ENCODE measurements at places on chromosomes 2 and 18.
A peak's percentile ranks its signal among the peaks of the same experiment; 100 is the strongest.

DNA sequence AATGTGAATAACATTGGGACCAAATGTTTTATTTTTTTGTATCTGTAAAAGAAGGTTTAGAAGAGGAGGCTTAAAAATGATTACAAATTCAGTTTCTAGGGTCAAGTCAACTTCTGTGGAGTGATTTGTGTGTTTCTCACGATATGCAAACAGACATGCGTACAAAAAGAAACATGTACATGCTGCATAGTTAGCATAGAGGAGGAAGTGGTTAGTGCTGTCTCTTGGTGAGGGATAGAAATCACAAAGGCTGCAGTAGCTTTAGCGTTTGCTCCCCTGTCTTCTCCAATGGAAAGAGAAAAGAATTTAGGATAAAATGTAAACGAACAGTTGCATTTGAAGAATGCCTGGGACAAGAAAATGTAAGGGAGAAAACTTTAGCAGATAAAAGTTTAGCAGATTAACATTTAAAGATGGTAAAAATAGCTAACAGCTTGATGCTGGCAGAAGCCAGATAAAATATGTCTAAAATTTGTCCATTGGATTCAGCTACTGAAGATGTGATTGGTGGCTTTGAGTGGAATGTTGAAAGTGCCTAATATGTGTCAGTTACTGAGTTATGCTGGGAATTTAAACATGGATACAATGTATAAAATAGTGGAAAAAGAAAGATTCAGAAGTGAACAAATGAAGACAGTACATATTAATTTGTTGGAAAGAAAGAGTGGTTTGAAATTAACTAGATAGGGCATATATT lies 44.9 kb downstream of the MALT1 start:
- DNase-seq = no peak

DNA sequence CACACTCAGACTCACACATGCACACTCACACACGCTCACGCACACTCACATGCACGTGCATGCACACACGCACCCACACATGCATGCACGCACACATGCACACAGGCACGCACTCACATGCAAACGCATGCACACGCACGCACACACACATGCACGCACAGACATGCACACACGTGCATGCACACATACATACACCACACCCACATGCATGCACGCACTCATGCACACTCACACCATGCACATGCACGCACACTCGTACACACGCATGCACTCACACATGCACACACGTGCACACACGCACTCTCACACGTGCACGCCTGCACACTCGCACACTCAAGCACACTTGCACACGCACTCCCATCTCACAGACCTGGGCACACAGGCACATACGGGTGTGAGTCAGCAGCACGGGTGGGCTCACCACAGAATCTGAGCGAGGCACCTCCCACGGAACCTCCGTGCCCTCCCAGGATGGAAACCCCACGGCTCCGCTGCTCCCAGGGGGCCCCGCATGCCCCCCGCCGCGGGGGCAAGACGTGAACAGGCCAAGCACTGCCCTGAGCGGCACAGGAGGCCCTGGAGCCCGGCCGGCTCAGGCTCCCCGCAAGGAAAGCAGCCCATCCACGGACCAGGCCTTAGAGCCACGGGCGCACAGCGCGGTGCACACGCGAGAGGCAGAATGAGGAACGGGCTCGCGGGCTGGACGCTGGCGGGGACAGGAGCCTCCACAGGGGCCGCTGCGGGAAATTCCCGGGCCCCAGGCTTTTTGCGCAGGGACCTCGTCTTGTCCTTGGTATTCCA lies 8.4 kb upstream of the KCNG2 start:
- no peak for DNase-seq

GRCh38 chr2:18664421-18664820 lies 75.1 kb upstream of the NT5C1B start:
- DNase-seq = no peak

GRCh38 chr2:97699765-97700444 lies 13.5 kb upstream of the ZAP70 start:
- peak; percentile 35 for DNase-seq

DNA sequence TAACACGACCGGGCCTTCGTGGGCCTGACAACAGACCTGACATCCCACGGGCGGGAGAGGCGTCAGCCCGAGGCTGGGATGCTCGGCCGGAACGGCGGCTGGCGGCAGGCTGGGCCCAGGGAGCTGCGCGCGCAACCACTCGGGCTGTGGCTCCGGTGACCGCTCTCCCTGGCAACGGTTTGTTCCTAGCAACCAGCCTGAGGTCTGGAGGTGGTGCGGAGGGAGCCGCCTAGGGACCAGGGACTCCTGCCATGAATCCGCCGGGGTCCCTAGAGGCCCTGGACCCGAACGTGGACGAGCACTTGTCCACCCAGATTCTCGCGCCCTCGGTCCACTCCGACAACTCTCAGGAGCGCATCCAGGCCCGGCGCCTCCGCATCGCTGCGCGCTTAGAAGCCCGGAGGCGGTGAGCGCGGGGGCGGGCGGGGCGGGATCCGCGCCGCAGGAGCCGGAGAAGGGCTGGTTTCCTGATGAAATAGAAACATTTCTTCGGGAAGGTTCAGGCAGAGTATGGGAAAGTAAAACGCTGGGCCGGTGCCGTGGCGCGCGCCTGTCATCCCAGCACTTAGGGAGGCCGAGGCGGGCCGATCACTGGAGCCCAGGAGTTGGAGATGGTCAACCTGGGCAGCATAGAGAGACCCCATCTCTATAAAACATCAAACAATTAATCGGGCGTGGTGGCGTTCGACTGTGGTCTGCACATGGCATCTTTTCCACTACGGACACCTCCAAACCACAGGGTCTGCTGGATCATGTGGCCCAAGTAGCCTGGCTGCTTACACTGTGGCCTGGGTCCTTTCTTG lies at the start of gene DRC1:
DRC1 (plus strand) TSS at position 182 of the 803 bp plus-strand sequence; CDS start at position 252, 70 bp downstream.
- DNase-seq = no peak

DNA sequence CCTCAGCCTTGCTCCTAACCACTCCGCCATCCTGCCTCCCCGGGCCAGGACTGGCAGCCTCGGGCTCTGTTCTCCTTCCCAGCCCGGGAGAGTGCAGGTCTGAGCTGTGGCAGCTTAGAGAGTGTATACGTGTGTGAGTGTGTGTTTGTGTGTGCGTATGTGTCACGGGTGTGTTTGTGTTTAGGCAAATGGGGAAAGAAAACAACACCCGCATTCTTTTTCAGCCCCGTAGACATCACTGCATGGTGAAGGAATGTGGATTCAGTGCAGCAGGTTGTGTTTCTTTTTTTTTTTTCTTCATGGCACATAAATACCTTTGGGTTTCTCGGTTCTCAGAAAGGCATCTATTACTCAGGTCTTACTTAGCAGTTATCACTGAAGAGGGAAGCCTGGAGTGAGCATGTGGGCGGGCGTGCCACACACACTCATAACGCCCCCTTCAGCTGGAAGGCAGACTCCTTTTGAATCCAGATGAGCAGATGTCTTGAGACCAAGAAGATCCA lies 44.2 kb downstream of the GLI2 start:
- DNase-seq = no peak

DNA sequence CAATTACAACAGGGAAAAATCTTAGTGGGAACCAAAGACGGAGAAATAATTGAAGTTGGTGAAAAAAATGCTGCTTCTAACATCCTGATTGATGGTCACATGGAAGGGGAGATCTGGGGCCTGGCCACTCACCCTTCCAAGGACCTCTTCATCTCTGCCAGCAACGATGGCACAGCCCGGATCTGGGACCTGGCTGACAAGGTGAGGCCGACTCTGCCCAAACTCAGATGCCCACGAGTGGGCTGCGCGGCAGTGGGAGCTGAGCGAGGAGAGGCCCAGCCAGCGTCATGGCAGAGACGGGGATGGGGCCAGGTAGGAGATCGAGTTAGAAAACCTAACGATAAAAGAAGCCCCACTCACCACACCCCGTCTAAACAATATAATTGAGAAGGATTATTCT lies 87.7 kb downstream of the RTN4 start:
- no peak for DNase-seq

DNA sequence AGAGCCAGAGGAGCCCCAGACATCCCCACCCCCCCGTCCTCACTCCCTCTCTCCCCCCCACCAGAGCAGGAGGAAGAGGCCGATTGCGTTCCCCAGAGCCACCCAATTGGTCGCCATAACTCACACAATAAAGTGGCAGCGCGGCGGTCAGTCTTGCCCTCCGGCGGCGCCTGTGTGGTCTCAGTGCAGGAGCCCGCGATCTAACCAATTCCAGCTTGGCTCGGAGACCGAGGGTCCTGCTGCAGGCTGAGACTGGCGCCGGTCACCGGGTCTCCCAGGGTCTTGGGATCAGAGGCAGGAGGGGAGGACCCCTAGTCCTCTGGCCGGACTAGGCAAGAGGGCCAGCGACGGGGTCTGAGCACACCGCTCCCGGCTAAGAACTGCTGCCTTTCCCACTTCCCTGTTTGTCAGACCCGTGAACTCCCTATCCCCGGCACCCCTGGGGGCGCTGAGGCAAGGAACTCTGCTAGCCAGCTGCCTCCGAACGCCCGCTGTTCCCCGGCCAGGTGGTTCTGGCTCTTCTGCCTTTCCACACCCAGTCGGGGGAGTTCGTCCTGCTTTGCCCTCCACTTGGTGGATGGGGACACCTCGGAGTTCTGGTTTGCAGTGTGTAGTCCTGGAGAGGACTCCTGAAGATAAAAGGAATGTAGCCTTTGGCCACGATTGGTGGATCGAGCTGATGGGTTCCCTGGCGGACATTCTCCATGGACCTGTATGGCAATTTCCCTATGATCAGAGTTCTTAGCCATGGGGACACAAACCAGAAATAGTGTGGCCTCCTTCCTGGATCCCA lies 1.0 kb upstream of the HOXD12 start:
- no peak for DNase-seq

DNA sequence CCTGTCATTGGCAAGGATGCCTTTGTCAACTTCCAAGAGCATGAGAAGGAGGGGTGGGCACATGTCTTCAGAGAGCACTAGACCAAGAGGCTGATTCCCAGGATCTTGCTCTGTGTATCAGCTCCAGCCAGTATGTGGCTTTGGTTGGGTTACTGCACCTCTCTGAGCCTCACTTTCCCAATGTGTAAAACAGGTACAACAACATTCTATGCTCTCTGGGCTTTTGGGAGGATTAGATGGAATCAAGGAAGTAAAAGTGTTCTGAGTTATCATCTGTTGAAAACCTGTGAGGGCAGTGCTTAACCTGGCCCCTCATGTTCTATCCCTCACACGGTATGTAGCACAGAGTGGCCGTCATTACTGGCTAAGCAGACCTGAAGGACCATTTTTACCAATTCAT lies 103.9 kb downstream of the FHOD3 start:
- DNase-seq = no peak

DNA sequence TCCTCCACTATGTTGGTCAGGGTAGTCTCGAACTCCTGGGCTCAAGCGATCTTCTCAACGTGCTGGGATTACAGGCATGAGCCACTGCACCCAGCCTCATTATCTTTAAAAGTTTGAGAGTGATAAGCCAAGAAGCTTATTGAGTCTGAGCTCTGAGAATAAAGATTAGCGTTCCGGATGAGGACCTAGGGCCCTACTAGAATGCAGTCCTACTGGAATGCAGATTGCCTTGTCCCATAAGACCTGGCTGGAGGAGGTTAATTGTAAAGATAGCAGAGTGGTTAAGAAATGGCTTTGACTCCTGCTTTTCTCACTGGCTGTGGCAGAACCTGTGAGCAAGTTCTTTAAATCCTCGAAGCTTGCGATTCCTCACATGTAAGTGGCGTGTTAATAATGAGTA lies 4.0 kb downstream of the VWA3B start:
- DNase-seq = no peak

DNA sequence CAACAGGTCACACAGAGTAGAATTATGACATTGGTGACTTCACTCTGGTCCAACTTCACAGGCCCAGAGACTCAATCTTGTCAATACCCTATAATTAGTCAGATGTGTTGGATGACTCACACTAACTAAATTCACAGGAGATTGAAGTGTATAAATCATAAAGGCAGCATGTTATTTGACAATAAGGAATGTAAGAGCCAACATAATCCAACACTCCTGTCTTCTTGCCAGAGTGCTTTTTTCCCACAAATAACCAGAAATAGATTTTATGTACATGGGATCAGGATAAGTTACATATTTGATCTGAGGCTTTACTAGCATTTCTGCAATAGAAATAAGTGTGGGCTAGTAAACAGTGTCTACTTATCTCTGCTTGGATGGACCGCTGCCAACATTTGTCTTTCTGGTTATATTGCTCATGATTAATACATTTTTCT lies 42.2 kb upstream of the ZSWIM2 start:
- DNase-seq = no peak

Measured in effector memory CD4-positive, alpha-beta T cell (primary cell).